ENCODE measurements at places on chromosomes 11 and 22. TPM values are rescaled to one million over a fixed set of nuclear protein-coding genes. Genes with fewer than 3 reads are reported as not detected.

- H3K4me3 ChIP-seq = no peak overlapping the region
- no peaks in the 10 kb centered on the region for H3K36me3 ChIP-seq
- no peaks in the 10 kb centered on the region for H3K4me1 ChIP-seq
- H3K27me3 ChIP-seq = no peaks in the 10 kb centered on the region
Measured at GRCh38 chr11:15690320-15690719, 575.6 kb downstream of the INSC start.

DNA sequence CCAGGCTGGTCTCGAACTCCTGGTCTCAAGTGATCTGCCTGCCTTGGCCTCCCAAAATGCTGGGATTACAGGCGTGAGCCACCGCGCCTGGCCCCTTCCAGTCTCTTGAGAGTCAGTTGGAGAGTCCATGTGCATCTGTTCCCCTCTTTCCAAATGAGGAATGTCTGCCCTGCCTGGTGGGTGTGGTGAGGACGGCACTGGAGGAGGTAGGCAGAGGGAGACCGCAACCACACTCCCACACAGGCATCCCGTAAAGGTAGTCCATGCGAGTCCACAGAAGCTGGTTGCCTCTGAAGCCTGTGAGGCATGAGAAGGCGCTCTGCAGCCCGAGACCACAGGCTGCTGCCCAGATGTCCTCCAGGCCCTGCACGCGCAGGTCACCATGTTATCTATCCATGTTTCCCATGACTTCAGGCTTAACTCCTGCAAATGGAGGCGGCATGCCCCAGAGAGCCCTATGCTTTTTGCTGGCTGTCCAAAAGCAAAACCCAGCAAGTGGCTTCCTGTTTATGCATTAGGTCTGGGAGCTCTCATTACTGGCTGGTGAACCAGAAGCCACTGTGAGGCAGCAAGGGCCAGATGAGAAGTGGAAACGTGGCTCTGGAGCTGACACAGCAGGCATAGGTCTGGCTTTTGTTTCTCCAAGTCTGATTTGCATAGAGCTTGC, 43.4 kb downstream of the GRIK4 start:
- no peaks in the 10 kb centered on the region for H3K27me3 ChIP-seq
- DNase-seq = peak; percentile 58
- no peak overlapping the region for H3K27ac ChIP-seq
- H3K4me1 ChIP-seq = no peaks in the 10 kb centered on the region

DNA sequence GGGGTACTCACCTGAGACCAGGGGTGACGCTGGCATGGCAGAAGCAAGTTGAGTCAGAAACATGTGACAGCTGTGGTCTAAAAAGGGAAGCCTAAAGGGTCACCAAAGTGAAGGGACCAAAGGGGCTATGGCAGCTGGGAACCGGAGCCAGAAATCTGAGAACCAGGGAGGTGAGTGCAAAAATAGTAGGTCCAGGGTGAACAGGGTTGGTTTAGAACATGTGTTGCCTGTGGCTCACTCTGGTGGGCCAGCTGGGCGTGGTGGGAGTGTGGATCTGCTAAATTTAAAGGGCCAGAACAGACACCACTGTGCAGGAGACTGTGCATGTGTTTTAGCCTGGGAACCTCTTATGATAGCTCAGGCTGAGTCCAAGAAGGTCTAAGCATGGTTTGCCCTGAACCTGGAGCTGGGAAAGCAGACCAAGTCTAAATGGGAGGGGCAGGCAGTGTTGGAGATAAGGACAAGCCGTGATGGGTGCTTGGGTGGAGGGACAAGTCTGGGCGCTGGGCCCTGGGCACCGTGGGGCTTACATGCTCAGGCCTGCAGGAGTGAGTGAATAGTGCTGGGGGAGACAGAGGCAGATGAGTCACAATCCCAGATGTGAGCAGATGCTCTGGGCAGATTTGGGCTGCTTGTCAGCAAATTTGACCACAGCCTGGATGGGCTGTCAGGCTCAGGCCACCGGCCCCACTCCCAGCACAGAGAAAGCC, 41.4 kb upstream of the ZBED5 start:
- no peaks in the 10 kb centered on the region for H3K4me1 ChIP-seq
- no peak overlapping the region for H3K4me3 ChIP-seq
- no peaks in the 10 kb centered on the region for H3K36me3 ChIP-seq
- no peaks in the 10 kb centered on the region for H3K27me3 ChIP-seq
- DNase-seq = no peak

Gene NOX4
- 0.54 TPM for total RNA-seq

- peaks cover 35% of the 10 kb centered on the region for H3K4me1 ChIP-seq
- no peak overlapping the region for H3K4me3 ChIP-seq
- no peak for DNase-seq
- H3K36me3 ChIP-seq = peaks cover 45% of the 10 kb centered on the region
- H3K27me3 ChIP-seq = no peaks in the 10 kb centered on the region
- H3K27ac ChIP-seq = peak overlapping the region; percentile 19
Measured at GRCh38 chr11:73099512-73100266, 42.4 kb downstream of the FCHSD2 start.

Gene CARD18
- not detected for total RNA-seq

GRCh38 chr11:132712466-132712865, 819.8 kb downstream of the OPCML start:
- no peaks in the 10 kb centered on the region for H3K4me1 ChIP-seq
- H3K36me3 ChIP-seq = no peaks in the 10 kb centered on the region
- H3K4me3 ChIP-seq = no peak overlapping the region
- H3K27ac ChIP-seq = no peak overlapping the region
- no peak for DNase-seq

- H3K4me3 ChIP-seq = peak overlapping the region; percentile 74
- no peak overlapping the region for H3K27ac ChIP-seq
- H3K27me3 ChIP-seq = no peaks in the 10 kb centered on the region
- peaks cover 39% of the 10 kb centered on the region for H3K4me1 ChIP-seq
Measured at GRCh38 chr22:42367980-42368378, 64.2 kb downstream of the NFAM1 start.

Gene MRGPRF
- total RNA-seq = 7.9 TPM

GRCh38 chr11:122304306-122304705, 188.3 kb upstream of the BLID start:
- no peak overlapping the region for H3K4me3 ChIP-seq
- no peak overlapping the region for H3K27ac ChIP-seq
- peaks cover 11% of the 10 kb centered on the region for H3K27me3 ChIP-seq
- H3K4me1 ChIP-seq = no peaks in the 10 kb centered on the region
- no peak for DNase-seq

DNA sequence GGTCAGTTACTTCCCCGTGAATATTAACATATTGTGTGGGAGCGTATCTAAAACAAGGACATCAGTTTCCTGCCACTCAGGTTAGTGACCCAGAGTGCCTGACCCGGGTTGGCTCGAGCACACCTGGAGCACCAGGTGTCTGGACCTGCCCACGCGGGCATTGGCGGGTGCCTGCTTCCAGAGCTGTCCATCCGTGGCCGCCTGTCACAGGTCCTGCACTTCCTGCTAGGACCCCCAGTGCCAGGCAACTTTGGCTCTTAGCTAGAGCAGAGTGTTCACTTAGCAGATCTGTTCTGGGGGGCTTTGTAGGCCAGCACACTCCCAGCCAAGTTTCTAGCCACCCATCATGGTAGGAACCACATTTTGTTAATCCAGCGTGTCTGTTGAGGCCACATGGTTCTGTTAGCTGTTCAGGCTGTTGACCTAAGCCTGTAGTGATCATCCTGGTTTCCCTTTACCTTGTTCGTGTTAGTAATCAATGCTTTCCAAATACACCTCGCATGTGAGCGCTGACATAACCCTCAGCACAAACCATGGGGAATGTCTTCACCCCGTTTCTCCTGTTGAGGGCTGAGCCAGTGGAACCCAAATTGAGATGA, 29.5 kb downstream of the MOV10L1 start:
- peaks cover 13% of the 10 kb centered on the region for H3K27me3 ChIP-seq
- H3K4me3 ChIP-seq = no peak overlapping the region
- no peaks in the 10 kb centered on the region for H3K36me3 ChIP-seq
- no peak for DNase-seq

Gene OR6A2
- 0.39 TPM for total RNA-seq

DNA sequence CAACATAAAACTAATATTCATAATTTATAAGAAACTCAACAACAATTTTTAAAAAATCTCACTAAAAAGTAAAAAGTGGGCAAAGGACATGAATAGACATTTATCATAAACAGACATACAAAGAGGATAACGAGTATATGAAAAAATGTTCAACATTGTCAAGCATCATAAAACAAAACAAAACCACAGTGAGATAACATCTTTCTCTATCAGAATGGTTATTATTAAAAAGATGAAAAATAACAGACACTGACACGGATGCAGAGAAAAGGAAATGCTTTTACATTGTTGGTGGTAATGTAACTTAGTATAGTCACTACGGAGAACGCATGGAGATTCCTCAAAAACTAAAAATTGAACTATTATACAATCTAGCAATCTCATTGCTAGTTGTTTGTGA, 813.0 kb downstream of the LUZP2 start:
- H3K4me1 ChIP-seq = no peaks in the 10 kb centered on the region
- no peaks in the 10 kb centered on the region for H3K36me3 ChIP-seq
- no peak overlapping the region for H3K4me3 ChIP-seq

DNA sequence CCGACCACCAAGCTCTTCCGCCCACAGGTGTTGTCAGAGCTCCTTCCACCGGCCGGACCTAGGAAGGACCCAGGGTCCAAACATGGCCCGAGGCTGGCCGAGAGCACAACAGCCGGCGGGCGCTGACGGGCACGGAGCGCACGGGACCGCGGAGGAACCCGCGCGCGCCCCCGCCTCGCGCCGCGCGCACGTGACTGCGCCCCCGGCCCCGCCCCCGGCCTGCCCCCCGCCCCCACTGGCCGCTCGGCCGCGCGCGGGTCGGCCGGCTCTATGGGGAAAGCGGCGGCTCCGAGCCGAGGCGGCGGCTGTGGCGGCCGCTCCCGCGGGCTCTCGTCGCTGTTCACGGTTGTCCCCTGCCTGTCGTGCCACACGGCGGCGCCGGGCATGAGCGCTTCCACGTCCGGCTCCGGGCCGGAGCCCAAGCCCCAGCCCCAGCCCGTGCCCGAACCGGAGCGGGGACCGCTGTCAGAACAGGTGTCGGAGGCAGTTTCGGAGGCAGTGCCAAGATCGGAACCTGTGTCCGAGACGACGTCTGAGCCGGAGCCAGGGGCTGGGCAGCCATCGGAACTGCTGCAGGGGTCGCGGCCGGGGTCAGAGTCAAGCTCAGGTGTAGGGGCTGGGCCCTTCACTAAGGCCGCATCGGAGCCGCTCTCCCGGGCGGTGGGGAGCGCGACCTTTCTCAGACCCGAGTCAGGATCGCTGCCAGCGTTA, at the start of gene OSBP2:
Gene OSBP2, plus strand, starts transcription at position 235 of the 711 bp plus-strand sequence. Its CDS starts 36 bp downstream, at position 271.
- H3K4me3 ChIP-seq = peak within 1 kb of the TSS; percentile 60
- peak within 1 kb of the TSS; percentile 70 for H3K27ac ChIP-seq
- no peaks in the 10 kb centered on the region for H3K36me3 ChIP-seq
- peak; percentile 84 for DNase-seq

Gene PANX2
- 0.39 TPM for total RNA-seq

DNA sequence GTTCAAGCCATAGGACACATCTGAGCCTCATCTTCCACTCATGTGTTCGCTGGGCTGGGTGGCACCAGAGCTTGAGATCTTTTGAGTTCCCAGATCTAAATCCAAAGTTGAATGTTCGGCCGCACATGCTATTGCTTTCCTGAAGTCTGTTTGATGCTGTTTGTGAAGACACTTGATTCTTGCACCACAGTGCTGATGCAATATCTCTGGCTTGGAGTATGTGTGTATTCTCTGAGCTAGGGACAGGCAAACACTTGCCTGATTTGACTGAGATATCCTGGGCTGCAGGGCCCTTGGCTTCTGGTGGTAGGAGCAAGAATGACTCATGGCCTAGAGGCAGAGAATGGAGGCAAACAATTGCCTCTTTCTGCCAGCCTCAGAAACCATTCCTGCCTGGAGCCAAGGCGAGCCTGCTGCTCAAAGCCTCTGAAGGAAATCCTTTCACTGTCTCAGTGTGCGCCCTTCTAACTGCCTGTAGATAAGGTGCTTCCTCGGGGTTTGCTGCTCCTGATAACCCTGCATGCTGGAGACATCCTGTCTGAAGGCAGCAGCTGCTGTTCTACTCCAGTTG, 73.0 kb downstream of the CYB5R2 start:
- no peaks in the 10 kb centered on the region for H3K36me3 ChIP-seq
- H3K27me3 ChIP-seq = no peaks in the 10 kb centered on the region
- no peak overlapping the region for H3K27ac ChIP-seq
- no peak overlapping the region for H3K4me3 ChIP-seq
- no peaks in the 10 kb centered on the region for H3K4me1 ChIP-seq

Gene MGAT3
- total RNA-seq = 10.6 TPM

Gene MEI1
- total RNA-seq = 17.7 TPM

Gene MTNR1B
- total RNA-seq = not detected

Gene OR2AT4
- total RNA-seq = not detected

DNA sequence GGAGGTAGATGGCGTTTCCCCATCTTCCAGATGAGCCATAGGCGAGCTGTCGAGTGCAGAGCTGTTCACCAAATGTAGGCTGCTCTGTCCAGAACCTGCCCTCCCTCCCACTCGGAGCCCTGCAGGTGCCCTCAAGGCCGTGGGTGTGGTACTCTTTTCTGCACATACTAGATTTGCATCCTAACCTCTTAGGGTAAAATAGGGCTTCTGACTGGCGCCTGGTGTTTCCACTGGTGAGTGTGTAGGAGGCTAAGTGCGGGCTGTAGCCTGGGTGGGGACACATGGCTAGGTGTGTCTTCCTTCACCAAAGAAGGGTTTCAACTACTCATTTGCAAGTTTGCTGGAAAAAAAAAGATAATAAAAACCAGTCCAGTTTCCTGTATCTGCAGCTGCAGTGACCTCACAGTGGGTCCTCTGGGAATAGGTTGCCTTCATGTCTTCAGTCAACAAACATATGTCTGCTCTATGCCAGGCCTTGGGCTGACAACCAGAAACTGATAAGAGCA, 8.5 kb downstream of the BIK start:
- no peak overlapping the region for H3K4me3 ChIP-seq
- H3K27me3 ChIP-seq = no peaks in the 10 kb centered on the region
- H3K4me1 ChIP-seq = peaks cover 34% of the 10 kb centered on the region
- no peak for DNase-seq
- H3K27ac ChIP-seq = peak overlapping the region; percentile 0

- peaks cover 33% of the 10 kb centered on the region for H3K4me1 ChIP-seq
- DNase-seq = no peak
- no peaks in the 10 kb centered on the region for H3K27me3 ChIP-seq
- no peak overlapping the region for H3K4me3 ChIP-seq
Measured at GRCh38 chr22:20741634-20742581, 32.0 kb upstream of the SERPIND1 start.

DNA sequence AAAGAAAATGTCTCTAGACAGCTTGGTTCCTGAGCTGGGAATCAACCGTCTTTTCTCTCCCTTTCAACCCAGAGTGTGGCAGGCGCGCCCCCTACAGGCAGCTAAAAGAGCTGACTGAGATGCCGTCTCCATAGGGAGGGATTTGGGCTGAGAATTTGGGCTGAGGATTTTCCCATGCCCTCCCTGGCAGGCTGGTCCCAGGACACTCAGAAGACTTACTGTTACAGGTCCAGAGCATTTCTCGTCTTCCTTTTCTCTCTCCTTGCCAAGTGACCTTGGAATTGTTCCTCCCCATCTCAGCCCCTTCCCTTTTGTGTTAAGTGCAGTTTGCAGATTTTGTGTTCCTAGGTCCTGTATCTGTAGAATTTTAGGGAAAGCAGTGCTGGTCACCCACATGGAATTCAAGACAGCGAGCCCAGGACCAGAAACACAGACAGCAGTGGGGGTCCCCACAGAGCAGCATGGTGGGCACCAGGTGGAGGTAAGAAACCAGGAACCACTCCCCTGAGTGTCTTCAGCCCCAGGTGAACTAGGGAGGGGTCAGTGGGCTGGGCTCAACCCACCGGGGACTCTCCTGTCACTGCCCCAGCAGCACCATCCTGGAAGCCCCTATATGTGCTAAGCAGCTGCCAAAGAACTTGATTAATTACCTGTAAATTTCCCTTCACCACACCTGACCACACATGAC, 9.9 kb upstream of the IGLL5 start:
- no peak overlapping the region for H3K4me3 ChIP-seq
- peaks cover 19% of the 10 kb centered on the region for H3K4me1 ChIP-seq
- DNase-seq = peak; percentile 88
- no peaks in the 10 kb centered on the region for H3K36me3 ChIP-seq

Gene PLEKHB1
- total RNA-seq = 8.1 TPM

- H3K27ac ChIP-seq = no peak overlapping the region
- H3K36me3 ChIP-seq = no peaks in the 10 kb centered on the region
Measured at GRCh38 chr22:25896098-25896497, 154.1 kb downstream of the MYO18B start.

Gene TTC28
- total RNA-seq = 33.0 TPM
